ENCODE measurements at places on chromosomes 6 and 20.

GRCh38 chr20:1711826-1712601 is 54.4 kb upstream of the SIRPG start:
- no peak for DNase-seq

- no peak for DNase-seq
Observed at GRCh38 chr6:74902089-74902488, 303.8 kb downstream of the COL12A1 start.

DNA sequence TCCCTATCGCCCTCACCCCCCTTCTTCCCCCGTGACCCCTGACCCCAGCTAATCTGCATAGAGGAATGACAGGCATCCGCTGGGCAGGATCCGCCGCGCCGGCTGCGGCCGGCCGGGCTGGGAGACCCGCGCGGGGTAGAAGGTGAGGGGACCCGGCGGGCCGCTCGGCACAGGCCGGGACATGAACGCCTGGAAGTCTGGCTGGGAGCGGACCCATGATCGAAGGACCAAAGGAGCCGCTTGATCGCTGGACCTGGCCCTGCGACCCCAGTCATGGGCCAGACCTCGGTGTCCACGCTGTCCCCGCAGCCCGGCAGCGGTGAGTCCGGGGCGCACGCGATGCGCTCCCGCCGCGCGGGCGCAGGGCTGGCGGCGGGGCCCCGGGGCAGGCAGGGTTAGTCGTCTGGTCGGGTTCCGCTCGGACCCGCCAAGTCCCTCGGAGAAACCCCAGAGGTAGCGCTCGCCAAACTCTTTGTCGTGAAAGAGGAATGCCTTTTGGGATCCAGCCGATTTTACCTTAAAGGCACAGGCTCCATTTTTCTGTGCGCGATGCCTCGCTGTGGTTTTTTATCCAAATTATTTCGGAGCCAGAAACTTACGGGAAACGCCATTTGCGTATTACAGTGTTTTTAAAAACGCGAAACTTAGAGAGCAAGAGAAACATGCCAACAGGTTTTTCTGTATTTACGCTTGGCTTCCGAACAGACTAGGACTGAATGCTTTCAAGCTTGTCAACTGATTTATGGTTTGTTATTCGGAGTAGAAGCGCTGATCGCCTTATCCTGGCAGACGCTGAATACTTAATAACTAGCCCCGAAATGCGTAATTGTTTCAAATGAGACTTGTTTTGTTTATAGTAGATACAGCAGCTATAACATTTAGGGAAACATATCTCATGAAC is at the start of gene PHACTR2:
TSS of gene PHACTR2 (plus strand) at position 75 of the 901 bp plus-strand sequence. CDS start at position 274, 199 bp downstream.
- DNase-seq: no peak

DNA sequence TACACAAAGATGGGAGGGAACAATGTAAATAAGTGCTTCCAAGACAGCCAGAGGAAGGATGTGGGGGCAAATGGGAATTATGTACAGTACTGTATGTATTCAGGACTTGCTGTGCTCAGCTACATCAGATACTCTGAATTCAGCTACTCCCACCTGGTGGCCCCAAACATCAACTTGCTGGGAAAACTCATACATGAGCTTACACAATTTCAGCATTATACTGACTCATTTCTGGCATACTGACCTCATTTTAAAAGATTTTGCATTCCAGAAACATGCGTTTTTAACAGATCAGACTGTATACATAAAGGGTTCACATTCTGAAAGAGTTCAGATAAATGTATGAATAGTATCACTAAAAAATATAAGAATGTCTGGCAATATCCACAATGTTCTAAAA is 59.7 kb downstream of the GPX5 start:
- no peak for DNase-seq

- no peak for DNase-seq
Observed at GRCh38 chr6:15317934-15318902, 72.3 kb downstream of the JARID2 start.

DNA sequence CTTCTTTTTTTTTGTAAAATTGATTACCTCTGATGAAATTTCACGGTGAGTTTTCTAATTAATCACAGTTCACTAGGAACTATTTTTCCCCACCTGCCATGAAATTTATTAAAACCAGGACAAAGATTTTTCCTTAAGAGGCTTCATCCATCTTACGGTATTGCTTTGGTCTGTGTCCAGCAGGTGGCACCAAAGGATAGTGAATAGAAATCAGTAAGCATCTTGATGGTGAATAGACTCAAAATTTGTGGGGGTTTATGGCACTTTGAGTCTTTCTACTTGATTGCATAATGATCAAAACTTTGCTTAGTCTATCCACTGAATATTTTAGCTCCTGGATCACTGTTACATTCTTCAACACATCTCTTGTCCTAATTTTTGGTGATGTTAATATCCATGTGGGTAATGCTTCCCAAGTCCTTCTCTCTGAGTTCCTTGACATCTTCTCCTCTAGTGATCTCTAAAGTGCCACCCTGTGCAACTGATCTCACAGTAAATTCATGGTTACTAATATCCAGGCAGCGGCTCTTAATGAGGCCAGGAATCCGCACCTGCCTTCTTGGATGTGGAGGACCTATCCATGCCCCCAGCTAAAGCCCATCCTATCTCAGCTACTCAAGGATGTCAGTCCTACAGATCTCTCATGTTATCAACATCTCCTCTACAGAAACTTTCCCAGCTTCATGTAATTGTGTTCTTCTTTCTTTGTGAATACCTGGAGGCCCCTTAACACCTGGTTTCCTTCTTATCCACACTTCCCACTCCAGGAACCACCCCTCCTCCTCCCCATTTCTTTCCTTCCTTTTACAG is 54.5 kb downstream of the STMND1 start:
- peak; percentile 71 for DNase-seq

DNA sequence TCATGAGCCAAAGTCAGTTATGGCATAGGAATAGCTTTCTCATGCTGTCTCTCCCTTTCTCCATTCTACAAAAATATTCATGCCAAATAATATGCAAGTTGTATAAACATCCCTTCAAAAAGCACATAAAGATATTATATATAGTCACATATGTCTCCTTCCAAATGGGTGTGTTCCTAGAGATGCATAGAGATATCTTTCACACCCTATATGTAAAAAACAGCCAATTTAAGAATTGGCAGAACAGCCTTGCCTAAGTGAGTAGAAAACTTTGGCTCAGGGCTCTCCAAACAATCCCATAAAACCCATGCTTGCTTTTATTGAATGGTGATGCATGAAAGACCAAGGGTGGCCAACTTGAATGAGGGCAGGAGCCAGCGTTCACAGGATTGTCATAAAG is 274.7 kb upstream of the SUPT3H start:
- no peak for DNase-seq

GRCh38 chr6:81769824-81770223 is 17.3 kb upstream of the TENT5A start:
- no peak for DNase-seq

GRCh38 chr20:33787253-33787891 is 23.8 kb upstream of the CHMP4B start:
- no peak for DNase-seq

DNA sequence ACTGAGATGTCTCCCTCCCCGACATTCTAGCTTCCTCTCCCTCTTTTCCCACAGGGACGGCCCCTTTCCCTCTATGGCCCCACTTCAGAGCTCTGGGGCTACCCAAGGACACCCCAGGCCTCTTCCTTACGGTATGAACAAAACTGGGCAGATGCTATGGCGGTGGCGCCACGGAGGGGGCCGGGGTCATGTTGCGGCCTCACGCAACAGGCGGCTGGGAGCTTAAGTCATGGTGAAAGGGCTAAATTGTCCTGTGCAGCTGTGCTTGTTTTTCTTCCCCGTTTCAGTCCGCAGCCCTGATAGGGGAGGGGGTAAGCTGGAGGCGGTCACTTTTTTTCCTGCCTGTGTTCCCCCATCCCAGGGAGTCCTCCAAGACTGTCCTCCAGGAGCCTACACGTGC is 17.6 kb upstream of the KIAA1755 start:
- no peak for DNase-seq

All from CD4-positive, alpha-beta T cell treated with Interleukin-4 for 4 hours (primary cell).